ENCODE measurements at places on chromosomes 7 and 10.

DNA sequence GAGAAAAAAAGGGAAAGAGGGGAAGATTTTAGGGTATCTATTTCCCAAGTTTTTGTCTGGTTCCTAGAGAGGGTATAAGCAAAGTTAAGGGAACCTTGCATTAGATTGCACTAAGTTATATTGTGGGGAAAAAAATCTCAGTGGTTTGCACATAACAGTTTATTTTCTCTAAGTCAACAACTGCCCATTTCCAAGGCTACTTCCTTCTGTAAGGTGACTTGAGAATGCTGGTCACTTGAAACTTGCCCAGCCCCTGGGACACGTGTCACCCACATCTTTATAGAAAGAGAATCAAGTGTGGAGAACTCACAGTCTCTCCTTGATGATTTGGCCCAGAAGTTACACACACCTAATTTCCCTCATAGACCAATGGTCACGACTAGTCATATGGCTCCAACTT is 488.6 kb upstream of the PODXL start:
- DNase-seq, result no peak

DNA sequence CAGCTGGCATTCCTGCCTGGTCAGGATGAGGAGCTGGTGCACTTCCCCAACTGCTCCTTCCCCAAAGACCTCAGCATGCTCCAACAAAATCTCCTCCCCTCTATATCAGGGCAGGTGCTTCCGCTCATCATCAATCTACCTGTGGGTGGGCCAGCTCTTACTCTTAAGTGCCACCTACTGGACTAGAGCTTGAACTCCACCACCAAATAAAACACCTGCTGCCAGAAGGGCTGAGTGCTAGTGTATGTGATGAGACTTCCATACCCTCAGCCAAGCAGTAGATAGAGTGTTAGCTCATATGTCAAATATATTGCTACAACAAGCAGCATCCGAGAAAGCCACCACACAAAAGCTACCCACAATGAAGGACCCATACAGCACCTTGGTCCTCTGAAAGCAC is 264.3 kb downstream of the RNLS start:
- DNase-seq, result no peak

- DNase-seq, result no peak
Measured at GRCh38 chr10:32167450-32167849, 111.2 kb upstream of the KIF5B start.

DNA sequence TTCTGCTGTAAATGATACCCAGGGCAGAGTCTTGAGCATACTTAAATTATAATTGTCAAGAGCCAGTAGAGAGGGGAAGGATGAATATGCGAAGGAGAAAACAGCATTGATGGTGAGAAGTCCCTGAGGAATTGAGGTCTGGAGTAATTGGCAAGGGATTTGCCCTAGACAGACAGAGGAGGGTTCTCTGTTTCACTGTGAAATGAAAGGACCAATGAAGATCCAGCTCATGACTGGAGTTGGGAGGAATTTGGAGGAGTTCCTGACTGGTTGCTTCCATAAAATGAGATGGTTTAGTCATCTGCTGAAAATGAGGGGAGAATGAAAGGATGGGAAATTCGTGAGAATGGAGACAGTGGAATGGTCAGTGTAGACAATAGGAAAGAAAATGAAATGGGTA is 6.8 kb downstream of the PRPF18 start:
- DNase-seq, result no peak

DNA sequence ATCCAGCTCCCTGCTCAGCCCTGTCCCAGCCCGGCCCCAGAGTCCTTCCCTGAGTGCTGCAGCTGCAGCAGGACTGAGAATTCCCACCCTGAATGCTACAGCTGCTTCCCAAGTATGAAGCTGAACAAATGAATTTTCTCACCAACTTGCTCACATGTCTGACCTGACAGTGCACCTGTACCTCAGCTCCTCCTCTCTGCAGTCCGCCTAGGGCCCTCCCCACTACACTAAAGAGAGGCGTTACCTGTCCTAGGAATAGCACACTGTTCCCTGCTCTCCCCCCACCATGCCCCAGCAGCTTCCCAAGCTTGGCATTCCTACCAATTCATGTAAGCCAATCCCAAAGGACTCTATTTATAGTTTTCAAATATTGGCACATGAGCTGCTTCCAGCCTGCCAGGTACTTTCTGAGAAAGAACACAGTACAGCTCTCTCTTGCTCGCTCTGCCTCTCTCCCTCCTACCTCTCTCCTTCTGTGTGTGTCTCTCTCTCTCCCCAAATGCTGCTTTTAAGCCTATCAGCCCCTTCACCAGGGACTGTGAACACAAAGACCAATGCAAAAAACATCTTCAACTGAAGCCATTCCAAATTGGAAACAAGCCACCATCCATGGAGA is 400.1 kb downstream of the TNS3 start:
- no peak for DNase-seq

GRCh38 chr7:34327681-34328080 is 330.3 kb upstream of the NPSR1 start:
- no peak for DNase-seq

Data from stimulated activated CD8-positive, alpha-beta memory T cell treated with anti-CD3 and anti-CD28 coated beads, Interleukin-7, amount 100 ng/mL, for 48 hours (primary cell).